Heart right ventricle (tissue), 16 donors: ENCODE measurements at places on chromosomes 2 and 18. TPM values are rescaled to one million over a fixed set of nuclear protein-coding genes. Genes with fewer than 3 reads are reported as not detected.
A peak's percentile ranks its signal among the peaks of the same experiment; 100 is the strongest.

The LBX2 gene
- total RNA-seq: not detected

The CRYGD gene
- not detected for total RNA-seq

The GBX2 gene
- total RNA-seq: 0.12 TPM

The RGPD6 gene
- 12.1 TPM for total RNA-seq

The SPTBN1 gene
- total RNA-seq: 605 TPM

The DUSP19 gene
- total RNA-seq: 5.6 TPM

The SERPINB13 gene
- not detected for total RNA-seq

The PROKR1 gene
- total RNA-seq: not detected

The ASXL3 gene
- total RNA-seq: 4.2 TPM

The DCDC2C gene
- not detected for total RNA-seq

The LCT gene
- not detected for total RNA-seq

The RNF25 gene
- 17.2 TPM for total RNA-seq

The CXCR4 gene
- 5.6 TPM for total RNA-seq

- H3K27ac ChIP-seq: no peak overlapping the region
- no peaks in the 10 kb centered on the region for H3K27me3 ChIP-seq
- H3K4me3 ChIP-seq: no peak overlapping the region
- no peak for DNase-seq
Observed at GRCh38 chr18:29096079-29096770, 919.3 kb upstream of the CDH2 start.

DNA sequence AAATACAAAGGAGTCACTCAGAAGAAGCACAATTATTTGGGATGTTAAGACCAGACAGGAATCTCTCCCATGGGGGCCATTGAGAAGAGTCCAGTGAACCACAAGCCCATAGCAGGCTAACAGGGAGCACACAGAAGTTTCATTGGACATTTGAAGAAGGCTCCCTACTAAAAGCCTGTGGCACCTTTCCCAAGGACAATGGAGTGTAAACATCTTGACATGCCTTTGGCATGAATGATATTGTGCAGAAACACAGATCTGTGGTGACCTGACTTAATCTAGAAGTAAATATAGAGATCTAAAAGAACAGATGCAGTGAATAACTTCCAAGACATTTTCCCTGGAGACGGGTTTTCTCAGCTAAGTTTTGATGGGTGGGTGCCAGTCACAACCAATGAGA is 221.5 kb downstream of the EPHA4 start:
- no peak overlapping the region for H3K27ac ChIP-seq
- no peak for DNase-seq
- no peak overlapping the region for H3K4me3 ChIP-seq

DNA sequence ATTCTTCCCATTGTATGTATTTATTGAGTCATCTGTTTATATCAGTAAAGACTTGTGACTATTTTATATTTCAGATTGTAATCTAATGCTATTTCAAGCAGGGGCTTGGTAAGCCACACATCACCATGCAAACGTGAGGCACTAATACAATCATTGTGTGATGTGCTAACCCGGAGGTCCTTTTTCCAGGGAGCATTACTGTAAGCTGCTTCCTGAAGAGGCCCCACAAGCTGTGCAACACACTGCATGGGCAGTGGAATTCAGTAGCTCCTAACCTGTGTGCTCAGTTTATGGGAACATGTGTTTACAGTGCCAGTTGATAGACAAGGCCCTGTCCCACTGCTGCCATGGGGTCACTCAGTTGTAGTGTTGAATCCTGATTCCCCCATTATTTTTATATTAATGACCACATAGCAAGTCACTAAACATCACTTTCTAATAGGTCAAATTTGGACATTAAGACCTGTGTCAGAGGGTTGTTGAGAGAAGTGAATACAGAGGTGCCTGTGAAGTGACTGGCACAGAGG is 162.9 kb downstream of the FHOD3 start:
- H3K4me1 ChIP-seq: peaks cover 62% of the 10 kb centered on the region
- no peak for DNase-seq
- no peak overlapping the region for H3K4me3 ChIP-seq

- H3K36me3 ChIP-seq: peaks cover 4% of the 10 kb centered on the region
- no peaks in the 10 kb centered on the region for H3K4me1 ChIP-seq
- DNase-seq: no peak
- no peak overlapping the region for H3K4me3 ChIP-seq
- H3K27ac ChIP-seq: no peak overlapping the region
Observed at GRCh38 chr2:68505603-68506159, 38.3 kb downstream of the APLF start.

DNA sequence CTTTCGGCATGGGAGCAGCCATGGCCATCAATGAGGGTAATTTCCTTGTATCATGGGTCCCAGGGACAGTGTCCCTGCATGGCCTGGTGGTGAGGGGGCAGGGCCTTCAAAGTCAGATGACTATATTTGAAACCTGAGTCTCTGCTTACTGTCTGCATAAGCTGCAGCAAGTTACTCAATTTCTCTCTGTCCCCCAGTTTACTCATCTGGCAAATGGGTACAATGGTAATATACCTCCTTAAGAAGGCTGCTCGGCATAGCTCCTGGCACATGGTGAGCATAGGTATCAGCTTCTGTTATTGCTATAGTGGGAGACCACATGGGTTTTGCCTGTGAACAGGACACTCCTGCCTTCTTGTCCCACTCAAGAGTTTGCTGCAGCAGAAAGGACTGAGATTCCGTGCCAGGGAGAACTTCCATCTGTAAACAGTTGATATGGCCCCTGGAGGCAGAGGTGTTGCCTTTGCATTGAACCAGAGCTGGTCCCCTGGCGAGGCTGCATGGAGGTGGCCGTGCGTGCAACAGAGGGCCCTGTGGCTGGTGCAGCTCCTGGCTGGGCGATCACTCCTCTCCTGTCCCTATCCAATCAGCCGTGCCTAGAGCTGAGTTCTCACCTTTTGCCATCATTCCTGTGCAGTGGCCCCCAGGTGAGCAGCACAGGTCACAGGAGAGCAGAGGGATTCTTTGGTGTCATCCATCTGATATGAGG is 22.7 kb upstream of the IGFBP5 start:
- DNase-seq: no peak
- no peaks in the 10 kb centered on the region for H3K27me3 ChIP-seq
- H3K4me3 ChIP-seq: no peak overlapping the region
- no peak overlapping the region for H3K27ac ChIP-seq
- no peaks in the 10 kb centered on the region for H3K36me3 ChIP-seq
- H3K4me1 ChIP-seq: peaks cover 3% of the 10 kb centered on the region

GRCh38 chr2:215664847-215665525 is 229.1 kb upstream of the FN1 start:
- H3K27me3 ChIP-seq: no peaks in the 10 kb centered on the region
- H3K4me1 ChIP-seq: peaks cover 5% of the 10 kb centered on the region
- no peaks in the 10 kb centered on the region for H3K36me3 ChIP-seq
- H3K27ac ChIP-seq: no peak overlapping the region

DNA sequence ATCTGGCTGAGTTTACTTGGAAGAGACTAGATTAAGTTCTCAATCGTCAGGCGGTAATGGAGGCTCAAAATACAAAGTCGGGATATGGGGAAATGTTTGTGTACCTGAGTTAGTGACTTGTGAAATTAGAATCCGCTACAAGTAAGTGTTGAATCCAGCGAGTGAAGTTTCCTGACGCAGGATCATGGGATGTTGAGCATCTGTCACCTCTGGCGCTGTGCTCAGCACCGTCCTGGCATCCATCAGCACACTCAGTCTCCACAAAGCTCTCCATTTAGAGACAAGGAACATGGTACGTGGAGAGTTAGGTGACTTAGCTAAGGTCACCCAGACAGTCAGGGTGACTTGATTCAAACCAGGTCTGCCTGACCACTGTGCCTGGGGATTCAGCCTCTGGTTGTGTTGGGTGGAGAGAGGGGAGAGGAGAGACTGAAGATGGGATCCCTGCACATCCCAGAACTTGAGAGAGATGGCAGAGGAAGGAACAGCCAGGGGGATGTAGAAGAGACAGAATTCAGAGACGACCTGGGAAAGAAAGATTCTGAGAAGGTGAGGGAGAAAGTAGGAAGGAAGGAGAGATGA is 251.2 kb downstream of the ACKR3 start:
- H3K4me3 ChIP-seq: no peak overlapping the region
- no peak overlapping the region for H3K27ac ChIP-seq
- peaks cover 15% of the 10 kb centered on the region for H3K4me1 ChIP-seq
- H3K27me3 ChIP-seq: no peaks in the 10 kb centered on the region

DNA sequence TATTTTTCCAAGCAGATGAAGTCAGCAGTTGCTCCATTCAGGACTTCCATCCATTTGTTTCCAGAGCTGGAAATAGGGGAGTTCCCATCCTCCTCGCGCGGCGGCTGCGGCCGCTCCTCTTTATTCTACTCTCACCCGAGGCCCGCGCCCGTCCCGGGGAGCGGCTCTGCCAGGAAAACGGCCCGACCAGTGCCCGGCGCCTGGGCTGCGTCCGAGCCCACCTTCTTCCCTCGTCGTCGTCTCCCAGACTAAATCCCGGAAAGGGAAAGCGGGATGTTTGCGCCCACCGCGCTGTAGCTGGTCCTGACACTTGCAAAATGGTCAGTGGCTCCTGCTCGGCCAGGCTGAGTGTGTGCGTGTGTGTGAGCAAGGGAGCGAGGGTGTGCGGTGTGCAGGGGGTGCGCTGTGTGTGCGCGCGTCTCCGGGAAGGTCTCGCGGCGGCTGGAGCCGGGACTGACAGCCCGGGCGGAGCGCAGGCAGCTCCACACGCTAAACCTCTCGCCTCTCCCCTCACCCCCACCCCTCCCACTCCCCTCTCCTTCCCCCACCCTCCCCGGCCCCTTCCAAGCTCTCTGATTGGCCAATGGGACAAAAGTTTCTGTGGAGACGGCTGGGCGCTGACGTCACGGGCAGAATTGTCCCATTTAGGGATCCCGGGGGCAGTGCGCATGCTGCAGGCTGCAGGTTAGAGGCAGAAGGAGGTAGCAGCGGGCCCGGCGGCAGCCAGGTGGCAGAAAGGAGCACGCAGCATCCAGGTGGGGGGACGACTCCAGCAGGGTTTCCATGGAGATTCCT is at the start of gene NOL4:
NOL4 (minus strand) TSS at position 491 of the 795 bp plus-strand sequence. CDS start 1,660 bp downstream, outside the sequence.
- no peaks in the 10 kb centered on the region for H3K36me3 ChIP-seq
- peaks cover 13% of the 10 kb centered on the region for H3K4me1 ChIP-seq
- peaks cover 78% of the 10 kb centered on the region for H3K27me3 ChIP-seq

GRCh38 chr2:170681311-170681710 is 33.8 kb upstream of the SP5 start:
- H3K27me3 ChIP-seq: no peaks in the 10 kb centered on the region
- H3K4me3 ChIP-seq: no peak overlapping the region
- DNase-seq: no peak
- no peak overlapping the region for H3K27ac ChIP-seq
- no peaks in the 10 kb centered on the region for H3K36me3 ChIP-seq

DNA sequence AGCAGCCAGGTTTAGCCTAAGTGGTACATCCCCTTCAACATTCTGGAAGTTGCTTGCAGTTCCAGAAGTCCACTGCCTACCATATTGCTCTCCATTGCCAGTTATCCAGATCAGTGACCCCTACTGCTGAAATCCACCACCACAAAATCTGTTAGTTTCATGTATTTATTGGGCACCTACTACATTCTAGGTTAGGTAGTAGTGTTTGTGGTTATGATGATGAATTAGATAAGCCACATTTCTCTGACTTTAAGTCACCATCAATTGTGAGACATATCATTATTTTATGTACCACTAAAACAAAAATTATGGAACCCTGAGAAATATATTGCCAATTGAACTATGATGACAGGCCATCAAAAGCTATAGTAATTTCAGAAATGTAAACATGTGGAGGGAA is 139.5 kb upstream of the PKDCC start:
- H3K27me3 ChIP-seq: no peaks in the 10 kb centered on the region
- DNase-seq: no peak
- peaks cover 24% of the 10 kb centered on the region for H3K4me1 ChIP-seq
- no peak overlapping the region for H3K27ac ChIP-seq
- H3K36me3 ChIP-seq: no peaks in the 10 kb centered on the region
- H3K4me3 ChIP-seq: no peak overlapping the region

GRCh38 chr2:238742066-238742465 is 105.8 kb upstream of the TWIST2 start:
- no peak overlapping the region for H3K4me3 ChIP-seq
- no peak overlapping the region for H3K27ac ChIP-seq
- H3K27me3 ChIP-seq: peaks cover 27% of the 10 kb centered on the region
- DNase-seq: no peak

- H3K27me3 ChIP-seq: peaks cover 53% of the 10 kb centered on the region
- H3K36me3 ChIP-seq: no peaks in the 10 kb centered on the region
- H3K27ac ChIP-seq: no peak within 1 kb of the TSS
- peaks cover 31% of the 10 kb centered on the region for H3K4me1 ChIP-seq
- no peak for DNase-seq
- H3K4me3 ChIP-seq: peak within 1 kb of the TSS; percentile 55
Observed at GRCh38 chr2:121284463-121285449, at the start of gene TFCP2L1. TSS of gene TFCP2L1 (minus strand) at chr2:121285202. CDS start at chr2:121285109, 93 bp downstream.

DNA sequence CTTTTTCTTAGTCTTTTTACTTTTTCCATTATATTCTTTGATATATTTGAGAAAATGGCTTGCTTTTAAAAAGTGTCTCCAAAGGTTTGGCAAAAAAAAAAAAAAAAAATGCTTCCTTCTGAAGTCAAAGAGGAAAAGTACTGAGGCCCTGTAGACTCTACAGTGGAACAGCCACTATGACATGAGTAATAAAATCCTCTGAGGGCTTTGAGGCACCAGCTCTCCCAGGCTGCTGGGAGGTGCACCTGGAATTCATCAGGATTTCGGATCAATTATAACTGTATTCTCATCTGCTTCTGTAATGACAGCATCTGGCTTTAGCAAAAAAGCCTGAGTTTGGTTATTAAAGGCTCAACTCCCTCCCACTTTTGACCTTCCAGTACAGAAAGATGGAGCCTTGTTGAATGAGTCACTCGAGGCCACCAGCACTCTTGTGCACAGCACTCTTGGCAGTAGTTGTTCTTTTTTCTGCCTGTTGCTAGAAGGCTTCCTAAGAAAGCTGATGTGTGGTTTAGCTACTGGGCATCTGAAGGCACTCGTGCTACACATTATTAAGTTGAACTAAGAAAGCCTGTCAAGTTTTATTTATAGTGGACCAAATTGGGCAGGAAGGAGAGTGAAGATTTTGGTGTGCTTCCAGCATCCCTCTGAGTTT is 131.3 kb downstream of the PRPF40A start:
- DNase-seq: no peak
- no peak overlapping the region for H3K4me3 ChIP-seq
- H3K36me3 ChIP-seq: no peaks in the 10 kb centered on the region
- no peak overlapping the region for H3K27ac ChIP-seq
- peaks cover 13% of the 10 kb centered on the region for H3K4me1 ChIP-seq
- no peaks in the 10 kb centered on the region for H3K27me3 ChIP-seq

GRCh38 chr2:192218970-192219369 is 24.2 kb upstream of the TMEFF2 start:
- H3K4me1 ChIP-seq: no peaks in the 10 kb centered on the region
- DNase-seq: no peak
- no peaks in the 10 kb centered on the region for H3K27me3 ChIP-seq

GRCh38 chr2:160460333-160460731 is 33.3 kb downstream of the RBMS1 start:
- peaks cover 26% of the 10 kb centered on the region for H3K4me1 ChIP-seq
- no peak for DNase-seq
- H3K27ac ChIP-seq: no peak overlapping the region

DNA sequence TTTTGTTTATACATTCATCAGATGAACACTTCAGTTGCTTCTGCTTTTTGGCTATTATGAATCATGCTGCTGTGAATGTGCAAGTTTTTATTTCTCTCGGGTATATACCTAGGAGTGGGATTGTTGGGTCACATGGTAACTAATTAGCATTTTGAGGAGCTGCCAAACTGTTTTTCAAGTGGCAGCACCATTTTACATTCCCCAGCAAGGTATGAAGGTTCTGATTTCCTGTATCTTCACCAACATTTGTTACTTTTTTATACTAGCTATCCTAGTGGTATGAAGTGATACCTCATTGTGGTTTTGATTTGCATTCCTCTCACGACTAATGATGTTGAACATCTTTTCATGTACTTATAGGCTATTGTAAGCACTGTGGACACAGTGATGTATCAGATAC is 53.9 kb downstream of the DYNC1I2 start:
- peaks cover 99% of the 10 kb centered on the region for H3K36me3 ChIP-seq
- DNase-seq: no peak
- H3K4me3 ChIP-seq: no peak overlapping the region
- no peaks in the 10 kb centered on the region for H3K4me1 ChIP-seq
- no peak overlapping the region for H3K27ac ChIP-seq
